ENCODE measurements at places on chromosomes 6 and 20.
A peak's percentile ranks its signal among the peaks of the same experiment; 100 is the strongest.

DNA sequence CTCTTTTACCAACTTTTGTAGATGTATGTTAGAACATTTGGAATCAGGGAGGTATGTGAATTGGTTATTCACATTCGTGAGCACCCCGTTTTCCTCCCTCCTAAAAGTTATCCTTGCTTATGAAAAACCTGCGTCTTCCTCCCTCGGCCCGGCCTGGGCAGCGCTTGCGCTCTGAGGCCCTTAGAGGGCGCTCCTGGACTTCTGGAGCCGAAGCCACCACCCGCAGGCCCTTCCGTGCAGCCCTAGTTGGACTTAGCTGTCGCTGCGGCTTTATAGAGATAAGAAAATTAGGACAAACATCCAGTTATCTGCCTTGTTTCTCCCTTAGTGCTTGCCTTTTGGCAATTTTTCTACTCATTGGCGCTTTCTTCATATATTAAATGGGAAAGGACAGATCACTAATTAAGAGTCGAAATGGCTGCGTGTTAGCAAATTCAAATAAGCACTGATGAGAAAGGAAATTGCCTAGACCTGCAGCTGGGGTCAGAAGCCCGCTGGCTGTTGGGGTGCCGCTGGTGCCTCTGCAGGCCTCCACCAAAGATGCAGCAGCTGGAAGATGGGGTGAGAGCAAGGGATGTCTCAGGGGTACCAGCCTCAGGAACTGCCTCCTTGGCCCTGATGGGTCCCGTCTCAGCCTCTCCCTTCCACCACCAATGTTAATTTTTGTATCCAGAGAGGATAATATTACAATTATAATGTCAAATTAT is 5.2 kb downstream of the FNDC1 start:
- peak; percentile 61 for DNase-seq

DNA sequence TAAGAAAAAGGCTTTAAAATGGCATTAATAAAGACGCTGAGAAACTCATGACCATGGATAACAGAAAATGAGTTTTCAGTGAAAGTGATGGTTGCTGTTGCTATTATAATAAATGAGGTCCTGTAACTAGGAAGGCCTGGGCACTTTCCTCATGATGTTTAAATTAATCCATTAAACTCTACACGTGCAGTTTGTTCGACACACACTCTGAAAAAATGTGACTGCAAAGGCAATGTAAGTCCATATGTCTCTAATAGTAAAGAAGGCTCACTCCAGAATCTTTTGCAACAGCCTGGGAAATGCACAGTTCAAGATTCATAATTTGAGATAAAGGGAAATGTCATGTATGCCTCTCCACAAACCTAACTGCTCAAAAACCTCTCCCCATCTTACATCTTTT is 153.4 kb downstream of the COL12A1 start:
- DNase-seq, result peak; percentile 54

GRCh38 chr20:8305449-8305978 is 173.4 kb downstream of the PLCB1 start:
- DNase-seq, result peak; percentile 45

DNA sequence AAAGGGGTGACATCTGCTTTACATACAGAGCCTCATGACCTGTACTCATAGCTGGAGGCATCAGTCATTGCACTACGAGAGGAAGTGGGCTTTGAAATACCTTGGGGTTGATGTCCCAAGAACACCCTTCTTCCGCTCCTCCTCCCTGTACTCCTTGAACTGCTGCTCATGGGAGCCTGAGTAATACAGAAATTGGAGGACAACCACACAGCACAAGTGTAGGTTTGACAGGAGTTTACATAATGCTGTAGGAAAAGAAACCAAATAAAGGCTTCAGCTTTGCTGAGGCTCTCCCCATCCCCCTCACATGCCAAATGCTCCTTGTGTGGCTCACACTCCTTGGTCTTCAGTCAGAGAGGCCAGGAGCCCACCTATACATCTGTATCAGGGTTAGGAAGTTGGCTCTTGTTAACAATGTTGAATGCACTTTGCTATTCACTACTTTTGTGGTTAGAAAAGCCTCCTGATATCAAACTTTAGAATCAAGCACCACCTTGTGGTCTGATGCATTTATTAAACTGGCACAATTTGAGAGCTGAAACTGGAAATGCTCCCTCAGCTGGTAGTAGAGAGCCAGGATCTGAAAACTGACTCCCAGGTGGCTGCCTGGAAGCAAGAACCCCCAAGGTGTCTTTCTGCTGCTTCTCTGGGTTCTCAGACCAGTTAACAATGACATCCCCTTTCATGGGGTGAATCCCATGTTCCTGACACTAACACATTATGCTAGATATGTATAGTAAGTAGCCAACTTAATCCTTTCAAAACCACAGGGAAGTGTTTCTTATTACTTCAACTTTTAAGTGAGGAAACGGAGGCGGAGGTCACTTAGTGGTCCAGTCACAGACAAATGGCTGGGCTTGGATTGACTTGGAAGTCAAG is 56.2 kb upstream of the EDN1 start:
- peak; percentile 82 for DNase-seq

DNA sequence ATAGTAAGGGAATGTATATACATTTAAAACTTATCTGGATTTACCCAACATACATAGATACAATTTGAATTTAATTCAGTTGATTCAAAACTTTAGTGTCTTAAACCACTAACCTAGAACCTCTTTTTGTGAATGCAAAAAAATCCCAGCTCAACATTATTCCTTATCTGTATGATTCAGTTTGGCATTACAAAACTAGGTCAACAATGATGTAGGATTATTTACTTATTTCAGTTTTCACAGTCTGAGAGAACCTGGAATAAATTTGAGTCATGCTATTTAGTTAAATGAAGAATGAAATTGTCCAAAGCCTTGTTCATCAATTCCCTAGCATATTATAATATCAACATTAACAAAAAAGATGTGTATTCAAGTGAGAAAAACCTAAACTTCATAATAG is 7.4 kb upstream of the PLCB1 start:
- DNase-seq, result no peak

- no peak for DNase-seq
Observed at GRCh38 chr20:8021541-8022269, 2.1 kb upstream of the TMX4 start.

- DNase-seq, result peak; percentile 28
Observed at GRCh38 chr6:26411751-26412150, 9.7 kb downstream of the BTN3A1 start.

DNA sequence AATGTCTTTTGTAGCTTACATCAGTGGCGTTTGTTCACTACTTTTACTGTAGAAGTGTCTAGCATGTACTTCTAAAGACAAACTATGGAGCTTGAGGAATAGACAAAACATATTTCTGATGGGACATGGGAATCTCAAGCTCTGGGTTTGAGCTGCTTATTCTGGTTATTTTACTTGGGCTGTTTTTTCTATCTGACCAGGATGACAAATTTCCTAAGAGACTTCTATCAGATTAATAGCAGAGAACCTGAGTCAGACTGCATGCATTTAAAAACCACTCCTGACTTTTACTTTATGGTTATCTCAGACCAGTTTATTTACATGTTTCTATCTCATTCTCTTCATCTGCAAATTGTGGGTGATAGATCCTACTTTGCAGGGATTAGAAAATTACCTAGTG is 1282.3 kb upstream of the GJE1 start:
- peak; percentile 86 for DNase-seq

GRCh38 chr6:46175976-46176375 is 5.2 kb upstream of the ENPP5 start:
- DNase-seq, result no peak

DNA sequence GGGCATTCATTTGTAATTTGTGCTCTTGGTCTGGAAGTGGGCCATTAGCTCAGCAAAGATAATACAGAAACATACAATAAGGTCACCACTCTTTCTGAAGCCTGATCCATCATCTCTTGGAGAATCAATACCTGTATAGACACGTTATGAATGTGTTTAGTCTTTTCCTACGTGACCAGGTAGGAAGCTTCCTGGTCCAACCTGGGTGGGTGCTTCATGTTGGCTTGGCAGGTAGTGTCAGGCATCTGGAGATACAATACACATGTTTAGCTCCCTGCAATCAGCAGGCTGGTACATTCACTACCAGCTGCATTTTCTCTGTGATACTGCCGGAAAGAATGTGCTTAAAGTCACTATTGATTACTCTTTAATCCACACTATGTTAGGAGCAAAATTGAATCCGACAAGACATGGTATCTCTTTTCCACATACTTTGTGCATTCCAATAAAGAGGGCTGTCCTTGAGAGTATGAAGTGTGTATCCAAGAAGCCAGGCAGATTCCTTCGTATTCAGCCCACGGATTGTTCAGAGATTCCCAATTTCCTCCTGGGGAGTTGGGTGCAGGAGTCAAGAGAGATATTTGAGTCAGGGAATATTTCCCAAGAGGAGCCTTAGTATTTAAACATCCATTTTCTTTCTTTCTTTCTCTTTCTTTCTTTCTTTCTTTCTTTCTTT is 49.9 kb upstream of the RANBP9 start:
- peak; percentile 69 for DNase-seq

- DNase-seq, result peak; percentile 40
Observed at GRCh38 chr6:154478021-154478700, 32.3 kb downstream of the CNKSR3 start.

DNA sequence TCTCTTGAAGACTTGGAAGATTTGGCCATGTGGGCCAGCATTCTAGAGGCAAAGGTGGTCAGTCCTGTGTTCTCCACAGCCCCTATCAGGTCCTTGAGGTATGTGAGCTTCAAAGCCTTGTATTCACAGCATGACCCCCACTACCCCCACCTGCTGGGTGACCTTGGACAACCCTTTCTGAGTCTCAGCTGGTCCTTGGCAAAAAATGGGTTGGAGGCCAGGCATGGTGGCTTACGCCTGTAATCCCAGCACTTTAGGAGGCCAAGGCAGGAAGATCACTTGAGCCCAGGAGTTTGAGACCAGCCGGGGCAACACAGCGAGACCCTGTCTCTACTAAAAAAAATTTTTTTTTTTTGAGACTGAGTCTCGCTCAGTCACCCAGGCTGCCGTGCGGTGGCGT is 42.6 kb downstream of the UBE2V1 start:
- no peak for DNase-seq

DNA sequence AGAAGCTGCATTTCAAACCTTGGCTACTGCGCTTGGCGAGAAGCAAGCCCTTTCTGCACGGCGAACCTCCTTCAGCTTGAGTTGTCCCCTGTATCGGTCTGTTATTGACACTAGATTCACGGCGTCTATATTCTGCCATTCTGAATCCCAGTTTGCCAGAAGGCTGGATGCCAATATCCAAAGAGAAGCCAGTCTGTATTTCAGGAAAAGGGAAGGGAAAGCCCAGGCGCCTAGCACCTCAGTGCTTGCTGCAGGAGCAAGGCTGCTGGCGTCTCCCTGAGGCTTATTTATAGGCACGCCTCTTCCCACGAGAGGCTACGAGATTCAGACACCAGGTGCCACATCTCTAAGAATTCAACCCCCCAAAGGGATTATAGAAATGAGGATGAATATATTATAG is 89.6 kb upstream of the CDH4 start:
- no peak for DNase-seq

- peak; percentile 77 for DNase-seq
Observed at GRCh38 chr6:5950361-5950785, 56.4 kb downstream of the NRN1 start.

GRCh38 chr6:24930431-24930871 is 5.3 kb downstream of the RIPOR2 start:
- peak; percentile 89 for DNase-seq

- no peak for DNase-seq
Observed at GRCh38 chr6:148851683-148852556, 105.1 kb downstream of the UST start.

- DNase-seq, result peak; percentile 12
Observed at GRCh38 chr6:149463781-149464180, 21.0 kb downstream of the ZC3H12D start.

DNA sequence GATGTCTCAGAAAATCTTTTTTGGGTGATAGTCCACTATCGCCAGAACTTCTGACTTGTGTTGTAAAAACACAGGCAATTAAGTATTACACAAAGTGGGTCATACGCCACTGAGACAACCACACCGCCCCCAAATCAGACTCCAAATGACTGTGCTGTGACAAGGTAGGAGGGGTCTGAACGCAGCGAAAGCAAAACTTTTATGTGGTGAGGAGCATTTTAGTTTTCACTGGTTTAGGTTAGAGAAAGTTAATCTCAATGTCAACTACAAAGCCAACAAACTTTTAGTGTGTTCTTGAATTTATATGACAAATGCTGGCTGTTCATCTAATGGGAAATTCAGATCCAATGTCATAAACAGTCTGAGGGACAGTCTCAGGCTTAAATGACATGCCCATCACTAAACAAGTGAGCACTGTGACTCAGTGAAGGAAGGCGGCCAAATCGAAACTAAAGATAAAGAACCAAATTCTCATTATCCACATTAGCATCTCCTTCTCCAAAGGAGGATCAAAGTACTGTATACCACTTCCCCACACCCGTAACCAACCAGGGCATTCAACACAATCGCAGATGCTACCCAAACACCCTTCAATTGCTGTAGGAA is 186.7 kb downstream of the GJA10 start:
- DNase-seq, result no peak

DNA sequence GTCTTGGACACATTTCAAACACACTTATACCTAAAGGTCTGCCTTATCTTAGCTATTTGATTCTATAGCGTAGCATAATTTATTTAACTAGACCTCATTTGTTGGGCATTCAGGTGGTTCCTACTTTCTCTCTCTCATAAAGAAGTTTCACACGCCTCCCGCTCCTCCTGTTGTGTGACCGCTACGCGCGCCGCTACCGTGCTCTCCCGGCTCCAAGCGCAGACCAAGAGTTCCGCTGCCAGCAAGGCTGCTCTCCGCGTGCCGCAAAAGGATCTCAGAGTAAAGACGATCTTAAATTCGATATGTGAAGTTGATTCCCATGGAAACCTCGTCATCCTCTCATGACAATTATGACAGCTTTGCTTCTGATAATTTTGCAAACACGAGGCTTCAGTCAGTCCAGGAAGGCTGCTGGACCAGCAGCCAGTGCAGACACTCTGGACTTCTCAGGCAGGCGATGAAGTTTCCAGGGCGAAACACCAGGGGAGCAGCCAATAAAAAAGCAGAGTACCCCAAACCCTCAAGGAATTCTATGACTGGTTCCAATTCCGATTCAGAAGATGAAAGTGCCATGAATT is 20.4 kb downstream of the PRSS16 start:
- no peak for DNase-seq

DNA sequence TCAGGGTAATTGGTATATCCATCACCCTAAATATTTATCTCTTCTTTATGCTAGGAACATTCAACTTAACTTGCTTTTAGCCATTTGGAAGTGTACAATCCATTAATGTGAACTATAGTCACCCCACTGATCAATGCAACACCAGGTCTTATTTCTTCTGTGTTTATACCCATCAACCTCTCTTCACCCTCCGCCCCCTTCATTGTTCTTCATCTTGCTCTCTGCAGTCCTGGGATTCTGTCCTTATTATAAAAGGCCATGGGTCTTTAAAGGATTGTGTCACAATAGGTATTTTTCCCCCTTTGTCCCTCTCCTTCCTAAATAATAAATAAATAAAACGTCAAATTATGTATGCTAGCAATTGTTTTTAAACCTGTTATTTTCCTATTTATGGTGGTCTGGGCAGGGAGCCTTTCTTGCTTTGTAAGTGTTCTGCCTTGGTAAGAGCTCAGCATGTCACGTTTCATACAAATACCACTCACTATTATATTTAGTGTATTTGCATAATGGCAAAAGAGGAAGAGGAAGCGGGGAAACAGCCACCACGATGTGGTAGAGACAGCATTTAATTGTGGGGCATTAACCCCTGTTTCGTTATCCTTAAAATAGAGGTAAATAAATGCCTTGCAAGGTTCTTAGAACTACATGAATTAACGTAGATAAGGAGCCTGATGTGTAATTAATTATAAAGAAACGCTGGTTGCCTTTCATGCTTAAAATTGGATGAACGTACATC is 1.9 kb downstream of the ABRACL start:
- DNase-seq, result no peak
